Fibroblast of skin of right quadriceps (primary cell): ENCODE measurements at places on chromosomes 1 and 21.

DNA sequence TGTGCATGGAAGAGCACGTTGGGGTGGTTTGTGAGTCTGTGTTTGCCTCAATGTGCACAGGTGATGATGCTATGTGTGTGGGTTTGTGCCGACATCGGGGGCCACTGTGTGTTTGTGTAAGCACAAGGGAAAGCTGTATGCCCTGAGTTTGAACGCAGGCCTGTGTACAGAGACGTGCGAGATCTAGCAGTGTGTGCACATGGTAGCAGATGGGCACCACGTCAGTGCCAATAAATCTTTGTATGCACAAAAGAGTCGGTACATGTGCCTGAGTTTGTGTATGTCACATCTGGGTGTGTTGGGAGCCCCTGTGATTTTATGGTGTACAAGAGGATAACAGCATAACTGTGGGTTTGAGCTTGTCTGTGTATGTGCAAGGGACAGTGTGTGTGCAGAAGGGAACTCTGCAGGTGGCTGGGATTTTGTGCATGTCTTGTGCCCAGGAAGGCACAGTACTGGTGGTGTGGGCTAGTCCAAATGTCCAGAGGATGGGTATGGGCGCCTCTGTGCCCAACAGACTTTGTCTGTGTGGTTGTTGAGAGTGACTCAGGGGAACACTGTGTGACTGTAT, 32.0 kb upstream of the WASF2 start:
- no peak for DNase-seq

DNA sequence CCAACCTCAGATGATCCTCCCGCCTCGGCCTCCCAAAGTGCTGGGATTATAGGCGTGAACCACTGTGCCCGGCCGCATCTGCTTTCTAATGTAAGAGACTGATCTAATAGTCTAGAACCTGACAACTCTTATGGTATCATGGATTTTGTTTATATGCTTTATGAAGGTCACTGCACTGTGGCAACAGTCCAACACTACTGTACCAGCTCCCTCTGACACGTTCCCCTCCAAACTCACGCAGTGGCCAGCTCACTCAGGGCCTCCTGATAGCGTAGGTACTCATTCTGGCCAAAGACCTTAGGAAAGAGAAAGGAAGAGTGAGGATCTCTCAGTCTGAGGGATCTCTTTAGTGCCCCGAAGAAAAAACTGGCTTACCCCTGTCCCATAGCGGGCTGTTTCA, 6.0 kb upstream of the CFAP141 start:
- DNase-seq = no peak

DNA sequence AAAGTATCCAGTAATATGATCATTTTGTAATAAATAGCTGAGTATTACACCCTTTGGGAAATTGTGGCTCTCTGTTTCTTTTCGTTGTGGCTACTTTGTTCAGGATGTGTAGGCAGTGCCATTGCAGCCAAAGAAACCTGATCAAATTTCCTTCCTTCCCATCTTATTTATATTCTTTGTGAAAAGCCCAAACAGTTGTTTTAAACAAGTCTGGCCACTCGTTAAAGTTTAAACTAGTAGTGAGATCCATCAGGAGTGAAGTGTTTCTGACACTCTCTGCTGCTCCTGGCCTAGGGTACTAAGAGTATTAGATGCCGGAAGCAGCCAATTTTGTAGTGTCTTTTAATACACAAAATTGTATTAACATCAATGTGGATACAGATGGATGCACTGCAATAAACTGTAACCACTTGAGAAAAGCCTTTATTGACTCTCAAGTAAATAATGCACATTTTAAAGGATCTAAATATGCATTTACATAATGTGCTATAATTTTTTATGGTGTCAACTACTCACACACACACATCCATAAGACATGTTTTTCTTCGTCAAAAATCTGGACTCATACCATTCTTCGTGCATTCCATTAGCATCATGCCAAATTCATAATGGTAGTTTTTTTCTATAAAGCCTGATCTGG, 317.9 kb downstream of the NFIA start:
- DNase-seq = no peak

- no peak for DNase-seq
Observed at GRCh38 chr21:17428484-17428869, 84.4 kb upstream of the CXADR start.

DNA sequence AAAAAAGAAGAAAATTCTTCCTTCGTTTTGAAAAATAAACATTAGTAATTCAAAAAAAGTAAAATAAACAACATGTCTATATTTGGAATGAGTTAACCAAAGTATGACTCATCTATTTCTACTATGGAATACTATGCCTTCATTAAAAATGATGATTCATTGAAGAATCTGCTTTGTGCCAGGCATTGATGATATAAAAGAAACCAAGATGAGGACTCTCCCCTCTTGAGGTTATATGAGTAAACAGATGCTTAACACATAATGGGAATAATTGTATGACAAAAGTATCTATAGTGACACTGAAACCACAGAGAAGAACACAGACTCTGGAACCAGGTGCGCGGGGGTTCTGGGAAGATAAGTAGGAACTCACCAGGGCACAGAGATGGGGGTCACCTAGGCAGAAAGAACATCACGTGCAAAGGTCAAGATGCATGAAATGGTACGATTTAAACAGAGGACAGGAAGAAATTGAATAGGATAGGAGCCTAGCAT, 18.8 kb downstream of the ELF3 start:
- DNase-seq = peak; percentile 90

DNA sequence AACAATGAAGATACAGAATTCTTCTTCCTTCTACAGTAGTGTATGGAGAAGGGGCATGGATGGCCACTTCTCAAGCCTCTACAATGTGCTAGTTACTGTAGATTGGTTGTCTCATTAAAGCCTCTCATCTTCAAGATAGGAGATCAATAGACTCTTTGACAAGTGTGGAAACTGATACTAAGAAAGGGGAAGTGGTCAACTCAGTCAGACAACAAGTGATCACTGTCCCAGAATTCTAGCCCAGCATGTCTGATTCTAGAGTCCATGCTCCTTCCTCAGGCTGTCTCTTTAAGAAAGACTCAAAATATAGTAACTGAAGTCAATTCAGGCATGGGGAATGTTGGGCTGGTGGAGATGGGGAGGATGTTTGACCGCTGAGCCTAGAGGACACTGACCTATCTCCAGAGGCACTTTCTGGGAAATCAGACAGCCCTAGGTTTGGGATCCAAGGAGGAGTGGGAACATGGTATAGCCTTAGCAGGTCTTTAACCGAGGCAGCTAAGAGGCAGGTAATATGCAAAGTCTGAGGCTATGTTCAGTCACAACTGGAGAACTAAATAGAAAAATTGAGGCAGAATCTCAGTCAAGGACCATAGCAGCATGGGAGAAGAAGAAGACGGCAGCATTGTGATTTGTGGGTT, 39.3 kb upstream of the EYA3 start:
- no peak for DNase-seq

DNA sequence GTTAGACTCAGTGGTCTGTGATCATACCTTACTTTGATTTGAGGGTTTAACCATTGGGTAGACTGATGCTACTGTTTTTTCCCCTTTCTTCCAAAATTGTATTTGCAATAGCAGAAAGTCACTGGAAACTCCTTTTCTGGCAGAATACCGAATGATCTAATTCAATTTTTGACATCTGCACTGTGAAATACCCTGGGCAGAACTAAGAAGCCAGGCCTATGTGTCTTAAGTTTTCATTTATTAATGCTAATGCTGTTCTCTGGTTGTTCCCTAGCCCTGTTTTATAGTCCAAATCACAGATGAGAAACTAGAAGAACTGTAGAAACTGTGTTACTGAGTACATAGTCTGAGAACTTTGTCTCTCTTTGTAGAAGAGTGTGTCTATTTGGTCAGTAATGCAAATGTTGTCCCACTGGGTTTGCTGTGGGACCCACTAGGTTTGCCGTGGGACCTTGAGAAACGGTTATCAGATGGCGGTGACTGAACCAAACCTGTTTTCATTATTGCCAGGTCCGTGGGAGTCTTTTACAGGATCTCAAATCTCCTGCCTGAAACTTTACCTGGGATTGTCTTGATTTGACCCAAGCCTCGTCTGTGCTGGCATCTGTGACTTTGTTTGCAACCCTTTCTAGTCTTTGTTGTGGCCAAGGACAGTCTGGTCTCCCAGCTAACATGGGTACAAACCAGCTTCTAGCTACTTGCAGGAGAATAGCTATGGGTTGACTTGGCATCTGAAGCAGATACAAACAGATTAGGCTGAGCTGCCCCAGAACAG, 41.4 kb downstream of the PEX14 start:
- DNase-seq = no peak

- no peak for DNase-seq
Observed at GRCh38 chr1:19429611-19430010, 55.7 kb downstream of the CAPZB start.

- no peak for DNase-seq
Observed at GRCh38 chr21:42486531-42486930, 9.5 kb downstream of the RSPH1 start.

DNA sequence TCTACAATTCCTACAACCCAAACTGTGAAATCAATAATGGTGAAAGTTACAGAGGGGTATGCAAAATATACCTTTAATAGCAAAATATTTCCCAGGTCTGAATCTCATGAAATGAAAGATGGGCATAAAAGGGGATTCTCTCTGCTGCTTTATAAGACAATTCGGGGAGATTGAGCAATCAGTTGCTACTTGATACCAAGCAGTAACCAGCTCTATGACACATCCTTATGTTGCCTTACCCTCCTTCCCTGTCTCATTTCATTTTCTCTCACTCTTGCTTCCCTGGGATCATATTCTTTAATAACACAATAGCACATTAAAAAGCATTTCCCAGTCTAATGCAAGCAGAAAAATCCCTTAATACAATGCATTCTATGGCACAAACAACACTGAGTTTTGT, 29.0 kb downstream of the ZSWIM5 start:
- DNase-seq = no peak

- no peak for DNase-seq
Observed at GRCh38 chr1:55048453-55049270, 9.3 kb downstream of the PCSK9 start.

GRCh38 chr1:207603777-207604176, 41.2 kb upstream of the CR1L start:
- DNase-seq = no peak

DNA sequence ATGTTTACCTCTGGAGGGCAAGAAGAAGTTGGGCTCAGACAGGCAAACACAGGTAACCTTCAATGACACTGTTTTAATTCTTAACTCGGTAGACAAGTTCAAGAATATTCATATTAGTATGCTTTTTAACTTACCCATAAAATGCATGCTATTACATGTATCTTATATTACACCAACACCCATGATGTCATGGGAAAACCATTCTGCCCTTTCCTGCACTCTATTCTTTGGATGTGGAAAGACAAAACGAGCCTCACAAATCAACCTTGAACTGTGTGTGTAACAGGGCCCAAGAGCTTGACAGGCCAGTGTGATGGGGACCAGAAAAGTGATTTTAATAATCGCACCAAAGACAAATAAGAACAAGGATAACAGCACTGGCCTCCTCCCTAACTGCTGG, 22.6 kb upstream of the RAP1GAP start:
- no peak for DNase-seq

GRCh38 chr1:110787328-110788071, 85.4 kb upstream of the CD53 start:
- no peak for DNase-seq

DNA sequence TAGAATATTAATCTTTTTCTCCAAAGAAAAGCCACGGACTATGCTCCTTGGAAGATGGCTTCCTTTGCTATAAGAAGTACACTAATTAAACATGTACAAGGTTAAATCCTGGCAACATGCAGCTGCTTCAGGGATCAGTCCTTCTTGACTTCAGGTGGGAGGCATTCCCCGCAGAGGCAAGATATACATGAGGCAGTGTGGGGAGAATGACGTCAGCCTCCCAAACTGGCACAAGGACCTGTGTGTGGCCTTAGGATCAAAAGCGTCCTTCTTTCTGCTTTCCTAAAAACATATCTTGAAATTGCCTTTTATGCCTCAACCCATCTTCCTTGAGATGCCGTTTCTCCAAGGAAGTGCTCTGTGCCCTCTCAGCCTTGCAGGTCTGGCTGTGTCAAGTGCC, 90.3 kb downstream of the WLS start:
- DNase-seq = no peak

DNA sequence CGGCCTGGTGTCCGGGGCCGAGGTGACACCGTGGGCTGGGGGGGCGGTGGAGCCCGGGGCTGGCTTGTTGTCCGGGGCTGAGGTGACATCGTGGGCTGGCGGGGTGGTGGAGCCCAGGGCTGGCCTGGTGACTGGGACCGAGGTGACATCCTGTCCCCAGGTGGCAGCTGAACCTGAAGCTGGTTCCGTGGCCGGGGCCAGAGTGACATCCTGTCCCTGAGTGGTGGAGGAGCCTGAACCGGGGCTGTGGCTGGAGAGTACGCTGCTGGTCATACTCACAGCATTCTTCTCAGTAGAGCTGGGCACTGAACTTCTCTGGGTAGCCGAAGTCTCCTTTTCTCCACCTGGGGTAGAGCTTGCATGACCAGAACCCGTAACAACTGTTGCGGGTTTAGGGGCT, 15.8 kb downstream of the THBS3 start:
- no peak for DNase-seq

DNA sequence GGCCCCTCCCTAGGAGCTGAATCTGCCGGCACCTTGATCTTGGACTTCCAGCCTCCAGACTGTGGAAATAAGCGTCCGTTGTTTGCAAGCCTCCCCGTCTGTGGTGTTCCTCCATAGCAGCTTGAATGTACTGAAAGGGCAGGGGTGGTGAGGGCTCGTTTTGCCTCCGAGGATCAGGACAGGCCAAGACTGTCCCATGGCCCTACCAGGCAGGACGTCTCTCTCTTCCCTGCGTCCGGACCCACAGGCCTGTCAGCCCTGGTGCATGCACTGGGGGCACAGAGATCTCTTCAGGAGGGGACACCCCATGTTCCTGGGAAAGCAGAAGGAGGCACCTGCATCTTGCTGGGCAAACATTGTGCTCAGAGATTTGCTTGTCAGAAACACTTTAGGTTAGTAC, 156.3 kb upstream of the C1orf174 start:
- DNase-seq = no peak

GRCh38 chr1:17875171-17875881, 120.2 kb downstream of the ACTL8 start:
- DNase-seq = peak; percentile 72

- peak; percentile 86 for DNase-seq
Observed at GRCh38 chr1:94095112-94095637, 25.8 kb downstream of the ABCA4 start.

DNA sequence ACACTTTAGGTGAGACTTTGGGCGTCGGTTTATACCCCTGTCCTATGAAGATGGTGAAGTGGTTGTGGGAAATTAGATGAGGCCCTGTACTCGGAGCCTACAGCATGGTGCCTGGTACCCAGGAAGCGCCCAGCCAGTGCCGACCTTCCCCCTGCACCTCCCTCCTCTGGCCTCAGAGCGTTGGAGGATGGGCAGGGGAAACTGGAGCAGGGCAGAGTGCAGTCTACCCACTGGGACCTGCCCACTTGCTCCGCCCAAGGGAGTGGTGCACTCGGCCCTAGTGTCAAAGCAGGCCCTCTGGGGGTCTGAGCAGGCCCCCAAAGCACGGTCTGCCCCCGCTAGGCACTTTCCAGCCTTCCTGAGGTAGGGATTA, 13.0 kb upstream of the TTC22 start:
- no peak for DNase-seq

- peak; percentile 78 for DNase-seq
Observed at GRCh38 chr1:230822092-230822581, 46.2 kb downstream of the C1orf198 start.

GRCh38 chr1:176222196-176222595, 15.1 kb upstream of the COP1 start:
- no peak for DNase-seq

- peak; percentile 58 for DNase-seq
Observed at GRCh38 chr1:222064388-222065211, 322.7 kb upstream of the DUSP10 start.
